ENCODE measurements at places on chromosomes 2 and 18. TPM values are rescaled to one million over a fixed set of nuclear protein-coding genes. Genes with fewer than 3 reads are reported as not detected.
A peak's percentile ranks its signal among the peaks of the same experiment; 100 is the strongest.

The PLEK gene
- 12.8 TPM for total RNA-seq

The PNPT1 gene
- 15.2 TPM for total RNA-seq

The NPPC gene
- total RNA-seq: 1.7 TPM

The MC2R gene
- not detected for total RNA-seq

The TMEM87B gene
- 22.2 TPM for total RNA-seq

The RAPGEF4 gene
- 10.3 TPM for total RNA-seq

The AQP12A gene
- not detected for total RNA-seq

The DYNAP gene
- total RNA-seq: 0.10 TPM

DNA sequence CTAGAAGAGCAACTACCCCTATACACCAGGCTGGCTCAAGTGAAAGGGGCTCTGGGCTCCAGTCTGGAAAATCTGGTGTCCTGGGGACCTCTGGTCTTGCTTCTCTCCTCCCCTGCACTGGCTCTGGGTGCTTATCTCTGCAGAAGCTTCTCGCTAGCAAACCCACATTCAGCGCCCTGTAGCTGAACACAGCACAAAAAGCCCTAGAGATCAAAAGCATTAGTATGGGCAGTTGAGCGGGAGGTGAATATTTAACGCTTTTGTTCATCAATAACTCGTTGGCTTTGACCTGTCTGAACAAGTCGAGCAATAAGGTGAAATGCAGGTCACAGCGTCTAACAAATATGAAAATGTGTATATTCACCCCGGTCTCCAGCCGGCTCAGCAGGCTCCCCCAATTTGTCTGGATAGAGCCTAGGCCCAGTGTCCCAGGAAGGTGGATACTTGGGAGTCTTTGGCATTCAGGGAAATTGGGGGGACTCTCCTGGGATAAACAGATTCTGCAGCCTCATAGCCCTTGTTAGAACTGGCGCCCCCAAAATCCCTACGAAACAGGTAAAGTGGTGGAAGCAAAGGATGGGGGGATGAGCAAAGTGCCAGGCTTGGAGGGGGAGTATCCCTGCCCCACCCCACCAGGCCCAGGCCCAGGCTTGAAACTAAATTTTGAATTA is 2.5 kb upstream of the HOXD4 start:
- no peak for DNase-seq

DNA sequence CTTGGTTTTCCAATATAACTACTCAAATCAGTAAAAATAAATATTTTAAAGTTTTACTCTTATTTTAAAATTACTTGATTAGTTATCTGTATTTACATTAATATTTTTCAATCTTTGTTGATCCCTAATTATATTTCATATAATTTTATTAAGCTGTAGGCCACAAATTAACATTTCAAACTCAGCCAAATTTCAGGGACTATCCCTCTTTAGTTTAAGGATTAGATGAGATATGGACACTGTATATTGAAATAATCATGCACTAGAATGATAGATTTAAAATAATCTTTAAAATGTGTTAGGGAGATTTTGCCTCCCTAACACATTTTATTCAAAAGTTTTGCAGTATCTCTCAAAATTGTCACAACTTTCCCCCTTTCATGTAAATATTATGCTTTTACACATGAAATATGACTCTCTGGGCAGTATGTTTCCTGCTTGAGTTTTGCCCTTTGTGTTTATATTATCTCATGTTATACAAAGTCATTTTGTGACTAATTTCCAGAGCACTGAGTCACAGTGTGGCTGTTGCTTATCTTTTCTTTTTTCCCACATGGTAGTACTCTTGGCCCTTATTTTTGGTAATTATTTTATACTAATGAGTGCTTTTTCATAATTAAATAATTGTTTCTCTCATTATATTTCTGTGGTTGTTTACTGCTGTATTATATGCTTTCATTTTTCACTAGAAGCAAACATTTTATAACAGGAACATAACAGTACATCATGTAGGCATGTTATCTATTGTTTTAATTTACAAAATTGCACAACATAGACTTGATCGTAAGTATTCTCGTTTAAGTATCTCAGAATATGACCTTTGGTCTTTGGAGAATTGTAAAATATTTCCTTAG is 1.2 kb downstream of the TFPI start:
- DNase-seq: peak; percentile 64

DNA sequence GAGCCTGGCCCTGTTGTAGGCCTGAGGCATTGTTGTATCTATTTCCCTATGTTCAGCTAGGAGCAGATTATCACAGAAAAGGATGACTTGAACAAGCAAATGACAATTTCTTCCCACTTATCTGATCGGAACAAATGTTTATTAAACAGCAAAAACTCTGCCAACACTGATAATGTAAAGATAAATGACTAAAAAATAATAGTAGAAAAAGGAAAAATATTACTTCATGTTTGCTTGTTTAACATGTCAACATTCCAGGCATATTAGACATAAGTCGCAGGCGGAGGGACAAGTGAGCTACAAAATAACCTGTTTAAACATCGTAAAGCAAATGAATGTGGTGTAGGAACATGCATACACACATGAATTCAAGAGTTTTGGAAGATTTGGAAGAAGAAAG is 257.9 kb downstream of the TMX3 start:
- DNase-seq: no peak

DNA sequence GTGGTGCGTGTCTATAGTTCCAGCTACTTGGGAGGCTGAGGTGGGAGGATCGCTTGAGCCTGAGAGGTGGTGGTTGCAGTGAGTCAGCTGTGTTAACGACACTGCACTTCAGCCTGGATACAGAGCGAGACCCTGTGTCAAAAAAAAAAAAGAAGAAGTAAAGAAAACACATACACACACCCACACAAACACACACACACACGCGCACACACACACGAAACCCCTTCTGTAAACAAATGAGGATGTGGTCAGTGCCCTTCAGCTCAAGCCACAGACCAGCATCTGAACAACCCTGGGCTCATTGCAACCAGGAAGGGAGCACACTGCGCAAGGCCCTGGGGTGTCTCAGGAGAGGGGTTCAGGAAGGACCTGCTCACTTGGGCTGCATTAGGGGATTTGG is 47.9 kb upstream of the KCNF1 start:
- no peak for DNase-seq

DNA sequence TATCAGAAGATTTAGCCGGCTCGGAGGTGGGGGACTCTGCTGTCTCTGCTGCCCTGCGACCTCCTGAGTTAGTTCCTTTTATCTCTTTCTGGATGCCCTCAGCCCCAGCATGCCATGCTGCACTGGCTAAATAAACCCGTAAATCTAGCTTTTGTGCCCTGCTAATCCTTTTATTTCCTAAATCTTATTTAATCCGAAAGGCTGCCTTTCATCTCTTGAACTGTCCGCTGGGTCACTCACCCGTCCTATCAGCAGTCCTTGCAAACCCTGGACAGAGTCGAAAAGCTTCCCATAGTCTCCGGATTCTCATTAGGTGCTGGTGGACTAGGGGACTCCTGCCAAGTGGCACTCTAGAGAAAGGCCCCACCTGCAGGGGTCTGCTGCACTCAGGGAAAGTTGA is 122.0 kb upstream of the APCDD1 start:
- DNase-seq: no peak

GRCh38 chr2:18123577-18123976 is 245.1 kb downstream of the KCNS3 start:
- no peak for DNase-seq

DNA sequence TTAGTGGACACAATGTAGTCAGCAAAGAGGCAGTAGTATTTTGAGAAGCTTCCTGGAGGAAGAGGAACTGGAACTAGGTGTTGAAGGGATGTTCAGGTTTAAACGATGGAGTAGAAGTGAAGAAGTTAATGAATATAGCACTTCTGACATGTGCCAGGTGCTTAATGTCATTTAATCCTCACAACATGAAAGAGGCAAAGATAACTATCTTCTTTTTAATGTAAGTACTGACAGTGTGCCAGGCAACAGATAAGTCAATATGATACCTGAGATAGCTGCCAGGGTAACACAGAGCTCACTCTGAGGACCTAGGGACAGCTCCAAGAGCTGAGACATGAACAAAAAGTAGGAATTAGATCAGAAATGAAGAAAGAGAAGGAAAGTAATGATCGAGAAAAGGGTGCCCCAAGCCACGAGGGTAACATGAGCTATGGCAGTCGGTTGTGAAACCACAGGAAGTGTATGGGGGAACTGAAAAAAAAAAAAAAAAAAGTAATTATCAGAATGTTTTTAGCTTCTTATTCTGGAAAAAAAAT is 140.7 kb downstream of the RNF144A start:
- no peak for DNase-seq

- no peak for DNase-seq
Observed at GRCh38 chr2:71832388-71832787, 315.3 kb downstream of the CYP26B1 start.

- no peak for DNase-seq
Observed at GRCh38 chr18:45976974-45977373, 9.8 kb upstream of the EPG5 start.

DNA sequence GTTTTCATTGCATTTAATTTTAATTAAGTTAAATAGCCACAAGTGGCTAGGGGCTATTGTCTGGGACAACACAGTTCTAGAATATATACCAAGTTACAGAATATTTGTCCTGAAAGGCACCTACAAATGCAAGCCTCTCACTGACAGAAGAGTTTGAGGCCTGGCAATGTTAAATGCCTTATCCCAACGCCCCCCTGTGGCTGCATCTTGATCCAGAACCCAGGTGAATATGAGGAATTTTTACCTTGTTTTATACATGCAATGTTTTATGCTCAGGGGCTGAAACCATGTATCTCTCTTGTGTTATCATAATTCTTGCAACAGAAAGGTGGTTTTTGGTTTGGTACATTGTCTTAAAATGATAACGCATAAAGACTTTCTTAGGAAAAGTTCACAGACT is 71.8 kb upstream of the SEC11C start:
- no peak for DNase-seq

- DNase-seq: no peak
Observed at GRCh38 chr2:176891857-176892256, 320.7 kb upstream of the HNRNPA3 start.

DNA sequence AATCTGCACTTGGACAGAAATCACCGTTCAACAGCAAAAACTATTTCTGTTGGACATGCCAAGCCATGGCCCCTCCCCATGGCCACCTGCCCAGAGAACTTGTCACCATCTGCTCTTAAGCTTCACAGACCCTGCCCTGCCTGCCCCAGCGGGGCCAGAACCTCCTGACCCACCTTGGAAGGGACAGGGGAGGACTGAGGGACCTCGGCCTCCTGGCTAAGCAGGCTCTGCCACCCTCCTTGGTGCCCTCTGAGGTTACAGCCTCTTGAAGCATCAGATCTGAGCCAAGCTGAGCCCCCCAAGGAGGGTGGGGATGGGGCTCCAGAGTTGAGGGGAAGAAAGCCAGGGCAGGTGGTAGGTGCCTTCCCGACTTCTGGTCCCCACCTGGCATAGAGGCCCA is 6.5 kb downstream of the TEX261 start:
- no peak for DNase-seq

GRCh38 chr18:48781988-48782363 is 168.8 kb downstream of the SMAD7 start:
- DNase-seq: no peak

GRCh38 chr2:205800773-205801172 is 118.5 kb downstream of the NRP2 start:
- DNase-seq: peak; percentile 45

DNA sequence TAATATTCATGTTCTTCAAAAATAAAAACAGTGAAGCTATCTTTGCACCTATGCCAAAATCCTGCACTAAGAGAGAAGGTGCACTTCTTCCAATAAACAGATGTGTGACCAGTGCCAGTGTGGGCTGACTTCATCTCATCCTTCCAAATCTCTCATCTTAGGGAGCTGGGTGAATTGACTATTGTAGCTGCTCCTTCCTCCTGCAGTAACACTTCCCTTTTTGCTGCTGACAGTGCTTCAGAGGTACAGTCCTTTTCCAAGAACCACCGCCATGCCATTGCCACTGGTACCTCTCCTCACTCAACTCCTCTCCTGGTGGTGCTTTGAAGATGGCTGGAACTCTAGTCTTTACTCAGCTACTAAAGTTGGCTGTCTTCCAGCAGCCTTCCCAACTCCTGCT is 42.1 kb upstream of the ARHGAP25 start:
- DNase-seq: no peak

DNA sequence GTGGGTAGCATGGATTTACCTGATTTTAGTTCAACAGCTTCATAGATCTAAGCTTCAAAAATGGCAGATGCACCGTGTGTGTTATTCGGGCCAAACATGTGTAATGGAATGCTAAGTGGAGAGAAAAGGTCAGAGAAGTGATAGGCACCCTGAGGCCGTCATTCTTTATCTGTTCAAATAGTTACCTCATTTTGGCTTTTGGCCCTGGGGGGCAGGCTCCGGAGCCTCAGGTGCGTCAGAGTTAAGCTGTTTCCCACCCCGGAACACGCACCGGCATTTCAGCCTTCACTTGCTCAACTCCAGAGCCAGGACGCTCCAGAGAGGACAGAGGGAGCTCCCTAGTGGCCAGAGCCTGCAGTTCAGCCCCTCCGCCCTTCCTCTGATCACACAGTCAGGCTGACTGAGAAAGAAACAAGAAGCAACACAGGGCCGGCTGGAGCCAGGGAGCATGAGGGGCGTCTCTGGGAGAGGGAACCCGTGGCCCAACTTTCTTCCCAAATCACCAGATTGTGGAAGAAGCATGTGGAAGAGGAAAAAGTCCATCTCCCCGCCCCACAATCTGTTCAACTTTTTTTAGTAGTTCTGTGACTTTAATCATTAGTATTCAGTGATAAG is 135.2 kb upstream of the EPC2 start:
- peak; percentile 41 for DNase-seq

DNA sequence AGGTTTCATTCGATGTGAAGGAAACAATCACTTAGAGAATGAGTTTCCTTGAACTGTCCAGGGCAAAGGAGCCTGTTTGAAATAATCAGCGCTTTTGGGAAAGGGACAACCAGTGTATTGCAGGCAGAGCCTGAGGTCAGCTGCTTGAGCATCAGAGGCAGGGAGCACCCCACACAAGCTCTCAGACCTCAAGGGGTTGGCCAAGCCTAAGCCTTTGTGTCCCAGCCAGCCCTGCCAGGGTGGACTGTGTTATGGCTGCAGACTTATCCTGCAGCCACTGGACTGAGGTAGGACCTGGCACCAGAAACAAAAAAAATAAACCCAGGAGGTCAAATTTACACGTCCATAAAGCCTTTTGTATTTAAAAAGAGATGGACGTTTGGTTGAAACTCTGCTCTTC is 228.3 kb downstream of the SEPTIN10 start:
- no peak for DNase-seq

- DNase-seq: no peak
Observed at GRCh38 chr2:86372641-86373502, 35.4 kb upstream of the REEP1 start.

All from skin of body (tissue), 3 donors.